ENCODE measurements at places on chromosomes 12 and 14. TPM values are rescaled to one million over a fixed set of nuclear protein-coding genes. Genes with fewer than 3 reads are reported as not detected.

The RERGL gene
- not detected for total RNA-seq

The FOXJ2 gene
- total RNA-seq = 13.9 TPM

The SOX5 gene
- 2.9 TPM for total RNA-seq

The TMEM116 gene
- total RNA-seq = 1.6 TPM

The ZBTB1 gene
- 32.2 TPM for total RNA-seq

The RFLNA gene
- total RNA-seq = 19.7 TPM

The KLRC2 gene
- total RNA-seq = not detected

The CYP46A1 gene
- 0.14 TPM for total RNA-seq

The FGF6 gene
- not detected for total RNA-seq

The OR4E1 gene
- total RNA-seq = not detected

The SCN8A gene
- total RNA-seq = 20.4 TPM

The LGALS3 gene
- total RNA-seq = 33.8 TPM

The OTUB2 gene
- 1.1 TPM for total RNA-seq

The RBMS2 gene
- total RNA-seq = 103 TPM

The FOXG1 gene
- total RNA-seq = not detected

The LRIG3 gene
- total RNA-seq = 55.5 TPM

The GDF3 gene
- total RNA-seq = 4.1 TPM

The MSI1 gene
- total RNA-seq = not detected

The NRXN3 gene
- total RNA-seq = 4.2 TPM

The IL22 gene
- not detected for total RNA-seq

The ZNF641 gene
- total RNA-seq = 5.0 TPM

The CELA1 gene
- total RNA-seq = not detected

The KLRD1 gene
- 0.13 TPM for total RNA-seq

The KLHL33 gene
- not detected for total RNA-seq

The NTF3 gene
- total RNA-seq = not detected

The ZFP36L1 gene
- total RNA-seq = 91.3 TPM

The NGB gene
- total RNA-seq = not detected

The MMP19 gene
- total RNA-seq = 0.31 TPM

The METTL17 gene
- 60.6 TPM for total RNA-seq

The AVPR1A gene
- not detected for total RNA-seq

The DLGAP5 gene
- 83.2 TPM for total RNA-seq

The TMTC2 gene
- 7.8 TPM for total RNA-seq

The AQP2 gene
- not detected for total RNA-seq

Measured in endothelial cell of umbilical vein (primary cell).